ENCODE measurements at places on chromosomes 12 and 14. TPM values are rescaled to one million over a fixed set of nuclear protein-coding genes. Genes with fewer than 3 reads are reported as not detected.

The NEUROD4 gene
- total RNA-seq: not detected

The PRR4 gene
- total RNA-seq: 3.4 TPM

The GPR137C gene
- 0.49 TPM for total RNA-seq

The TAS2R50 gene
- 3.1 TPM for total RNA-seq

The DNAI7 gene
- 4.2 TPM for total RNA-seq

All from fibroblast of the aortic adventitia (primary cell).